Panc1 (cell line): ENCODE measurements at places on chromosomes 5 and 9. TPM values are rescaled to one million over a fixed set of nuclear protein-coding genes. Genes with fewer than 3 reads are reported as not detected.

PCDHGB1 gene
- 2.0 TPM for total RNA-seq

- H3K36me3 ChIP-seq: no peaks in the 10 kb centered on the region
- peaks cover 2% of the 10 kb centered on the region; the same call in 1 of the 2 replicates for H3K27me3 ChIP-seq
- no peak within 1 kb of the TSS for H3K27ac ChIP-seq
- peaks cover 3% of the 10 kb centered on the region; the same call in 1 of the 2 replicates for H3K4me1 ChIP-seq
- no peak for DNase-seq
These were observed at the start of gene PAPPA for GRCh38 chr9:116153765-116154333. Gene PAPPA (plus strand): TSS chr9:116153791. CDS start chr9:116154173, 382 bp downstream.

GRCh38 chr9:134033516-134034214 is 8.4 kb downstream of the BRD3OS start:
- no peak overlapping the region for H3K27ac ChIP-seq
- H3K27me3 ChIP-seq: no peaks in the 10 kb centered on the region
- H3K36me3 ChIP-seq: no peaks in the 10 kb centered on the region
- no peak for DNase-seq
- H3K4me3 ChIP-seq: no peak overlapping the region

- no peaks in the 10 kb centered on the region for H3K36me3 ChIP-seq
- H3K27ac ChIP-seq: no peak overlapping the region
- DNase-seq: no peak
These were observed 24.2 kb downstream of the SERINC5 start for GRCh38 chr5:80231693-80232092.

- H3K4me3 ChIP-seq: no peak overlapping the region
- DNase-seq: no peak
- no peak overlapping the region for H3K27ac ChIP-seq
- no peaks in the 10 kb centered on the region for H3K27me3 ChIP-seq
- H3K36me3 ChIP-seq: no peaks in the 10 kb centered on the region
- H3K4me1 ChIP-seq: no peaks in the 10 kb centered on the region
These were observed 462.1 kb downstream of the TMEM38B start for GRCh38 chr9:106156465-106156864.

GRCh38 chr5:27619982-27620381 is 581.6 kb upstream of the CDH9 start:
- H3K27me3 ChIP-seq: no peaks in the 10 kb centered on the region
- H3K36me3 ChIP-seq: no peaks in the 10 kb centered on the region
- no peak for DNase-seq
- H3K4me3 ChIP-seq: no peak overlapping the region

DNA sequence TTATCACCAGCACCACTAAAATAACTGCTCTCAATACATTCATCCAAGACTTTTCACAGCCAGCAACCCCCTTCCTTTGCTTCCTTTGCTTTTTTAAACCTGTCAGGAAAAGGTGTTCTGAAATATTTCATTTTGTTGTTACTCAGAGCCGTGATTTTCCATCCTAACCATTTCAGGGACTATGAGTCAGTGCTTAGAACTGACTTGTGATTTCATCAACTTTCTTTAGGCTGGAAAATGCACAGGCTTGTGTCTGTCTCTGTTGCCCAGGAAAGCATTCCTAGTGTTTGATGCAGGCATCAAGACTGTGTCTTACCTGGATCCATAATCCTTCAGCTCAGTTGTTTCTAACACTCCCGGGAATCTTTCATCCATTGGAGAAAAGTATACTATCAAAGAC is 805.6 kb downstream of the BRINP1 start:
- H3K36me3 ChIP-seq: no peaks in the 10 kb centered on the region
- no peaks in the 10 kb centered on the region for H3K4me1 ChIP-seq
- no peaks in the 10 kb centered on the region for H3K27me3 ChIP-seq

GRCh38 chr5:52469835-52470234 is 317.9 kb upstream of the ITGA1 start:
- no peaks in the 10 kb centered on the region for H3K27me3 ChIP-seq
- H3K4me1 ChIP-seq: no peaks in the 10 kb centered on the region
- no peak overlapping the region for H3K4me3 ChIP-seq
- no peak overlapping the region for H3K27ac ChIP-seq
- DNase-seq: no peak

DNA sequence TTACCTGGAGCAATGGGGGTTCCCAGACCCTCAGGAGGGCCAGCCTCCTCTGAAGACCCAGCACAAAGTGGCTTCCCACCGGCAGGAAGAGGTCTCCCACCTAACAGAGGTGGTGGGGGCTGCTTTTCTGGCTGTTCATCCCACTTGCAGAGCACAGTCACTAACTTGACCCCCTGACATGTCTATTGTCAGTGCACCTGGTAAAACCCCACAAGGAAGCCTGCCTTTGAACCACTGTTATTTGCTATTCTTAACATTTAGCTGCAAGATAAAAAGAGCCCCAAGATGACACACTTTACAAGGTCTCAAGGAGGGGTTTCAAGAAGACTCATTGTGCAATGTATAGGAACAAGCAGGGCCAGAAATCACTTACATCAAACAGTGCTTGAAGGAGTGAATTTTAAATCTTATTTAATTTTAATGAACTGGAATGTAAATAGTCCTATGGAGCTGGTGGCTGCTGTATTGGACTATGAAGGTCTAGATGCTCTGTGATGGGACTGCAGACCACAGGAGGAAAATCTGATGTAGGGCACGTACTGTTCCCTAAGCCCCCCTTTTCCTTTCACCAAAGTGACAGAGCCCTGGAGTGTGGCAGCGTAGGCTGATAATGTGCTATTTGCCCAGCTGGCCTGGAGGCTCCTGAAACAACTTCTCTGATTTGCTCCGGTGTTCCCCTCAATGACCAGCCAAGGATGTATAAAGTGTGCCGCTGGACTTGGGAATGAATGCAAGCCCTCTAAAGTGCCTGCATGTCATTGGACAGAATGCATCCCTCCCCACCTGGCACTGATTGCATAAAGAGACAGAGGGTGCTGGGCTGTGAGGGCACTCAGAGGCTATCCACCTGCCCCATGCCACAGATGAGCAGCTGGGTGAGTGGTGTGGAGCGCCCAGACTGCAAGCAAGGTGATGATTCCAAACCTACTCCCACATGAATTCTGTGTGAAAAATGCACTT is 80.2 kb downstream of the PTPN3 start:
- no peak overlapping the region for H3K4me3 ChIP-seq
- 0 out of 2 replicates have a peak, but pooled peaks cover 2% of the 10 kb centered on the region for H3K36me3 ChIP-seq
- H3K27me3 ChIP-seq: no peaks in the 10 kb centered on the region
- no peak overlapping the region for H3K27ac ChIP-seq

DNA sequence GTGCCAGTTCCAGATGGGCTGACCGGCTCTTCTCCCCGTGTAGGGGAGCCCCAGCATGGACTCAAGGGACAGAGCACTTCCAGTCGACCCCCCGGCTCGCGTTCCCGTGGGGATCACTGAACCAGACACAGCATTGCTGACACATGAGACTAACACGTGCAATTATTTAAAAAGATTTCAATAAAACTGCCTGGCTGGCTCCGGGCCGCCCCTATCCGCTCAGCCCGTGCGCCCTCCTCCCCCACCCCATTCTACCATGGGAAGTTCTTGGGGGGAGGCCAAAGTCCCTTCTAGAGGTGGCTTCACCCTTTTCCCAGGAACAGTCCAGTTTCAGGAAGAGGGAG is 4.7 kb downstream of the TESK1 start:
- H3K4me1 ChIP-seq: peaks cover 9% of the 10 kb centered on the region
- no peak for DNase-seq
- no peaks in the 10 kb centered on the region; the same call in 1 of the 2 replicates for H3K36me3 ChIP-seq
- no peak overlapping the region for H3K4me3 ChIP-seq
- no peaks in the 10 kb centered on the region; the same call in 1 of the 2 replicates for H3K27me3 ChIP-seq
- no peak overlapping the region for H3K27ac ChIP-seq
